ENCODE measurements at places on chromosomes 7 and 10.

- no peak for DNase-seq
Measured at GRCh38 chr7:68020102-68020501, 1023.5 kb downstream of the TYW1 start.

GRCh38 chr7:92837000-92837749, 802 bp upstream of the CDK6 start:
- no peak for DNase-seq

- DNase-seq, result no peak
Measured at GRCh38 chr10:114034923-114035645, 8.6 kb upstream of the ADRB1 start.

GRCh38 chr7:25752967-25753791, 398.8 kb upstream of the NFE2L3 start:
- DNase-seq, result no peak

DNA sequence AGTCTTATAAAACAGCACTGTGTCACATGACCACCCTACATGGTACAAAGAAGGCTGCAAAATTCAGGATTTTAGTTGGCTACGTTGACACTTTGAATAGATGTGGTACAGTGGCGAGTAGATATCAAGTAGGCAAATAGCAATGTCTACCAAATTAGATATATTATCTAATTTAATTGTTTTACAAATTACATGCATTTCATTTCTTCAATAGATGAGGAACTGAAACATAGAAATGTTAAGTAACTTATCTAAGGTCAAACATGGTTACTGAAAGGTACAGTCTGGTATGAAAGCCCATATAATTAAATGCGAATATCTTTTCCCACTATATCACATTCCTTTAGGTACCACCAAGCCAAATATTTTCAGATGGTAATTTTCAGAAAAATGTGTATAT, 972.2 kb downstream of the NRG3 start:
- no peak for DNase-seq

GRCh38 chr10:75565286-75566251, 134.1 kb downstream of the LRMDA start:
- DNase-seq, result no peak

DNA sequence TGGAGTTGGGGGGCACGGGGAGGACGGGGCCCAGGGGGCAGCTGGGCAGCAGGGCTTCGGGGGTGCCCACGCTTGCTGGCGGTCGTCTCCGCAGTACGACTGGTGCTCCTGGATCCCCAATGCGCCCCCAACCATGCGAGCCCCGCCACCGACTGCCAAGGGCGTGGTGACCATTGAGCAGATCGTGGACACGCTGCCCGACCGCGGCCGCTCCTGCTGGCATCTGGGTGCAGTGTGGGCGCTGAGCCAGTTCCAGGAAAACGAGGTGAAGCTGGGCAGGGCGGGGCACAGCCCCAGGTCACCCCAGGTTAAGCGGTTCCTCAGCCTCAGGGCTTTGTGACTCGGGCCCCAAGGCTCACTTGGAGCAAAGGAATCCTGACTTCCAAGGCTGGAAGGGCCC, 70.0 kb downstream of the ALOX5 start:
- no peak for DNase-seq
